Inflammatory macrophage (primary cell): ENCODE measurements at places on chromosomes 6 and 20.

GRCh38 chr6:53686355-53686940, 20.9 kb upstream of the KLHL31 start:
- no peak for DNase-seq

GRCh38 chr6:15254070-15254975, 8.5 kb downstream of the JARID2 start:
- peak; percentile 81 for DNase-seq

- DNase-seq: no peak
Observed at GRCh38 chr6:75199889-75200288, 6.0 kb downstream of the COL12A1 start.

DNA sequence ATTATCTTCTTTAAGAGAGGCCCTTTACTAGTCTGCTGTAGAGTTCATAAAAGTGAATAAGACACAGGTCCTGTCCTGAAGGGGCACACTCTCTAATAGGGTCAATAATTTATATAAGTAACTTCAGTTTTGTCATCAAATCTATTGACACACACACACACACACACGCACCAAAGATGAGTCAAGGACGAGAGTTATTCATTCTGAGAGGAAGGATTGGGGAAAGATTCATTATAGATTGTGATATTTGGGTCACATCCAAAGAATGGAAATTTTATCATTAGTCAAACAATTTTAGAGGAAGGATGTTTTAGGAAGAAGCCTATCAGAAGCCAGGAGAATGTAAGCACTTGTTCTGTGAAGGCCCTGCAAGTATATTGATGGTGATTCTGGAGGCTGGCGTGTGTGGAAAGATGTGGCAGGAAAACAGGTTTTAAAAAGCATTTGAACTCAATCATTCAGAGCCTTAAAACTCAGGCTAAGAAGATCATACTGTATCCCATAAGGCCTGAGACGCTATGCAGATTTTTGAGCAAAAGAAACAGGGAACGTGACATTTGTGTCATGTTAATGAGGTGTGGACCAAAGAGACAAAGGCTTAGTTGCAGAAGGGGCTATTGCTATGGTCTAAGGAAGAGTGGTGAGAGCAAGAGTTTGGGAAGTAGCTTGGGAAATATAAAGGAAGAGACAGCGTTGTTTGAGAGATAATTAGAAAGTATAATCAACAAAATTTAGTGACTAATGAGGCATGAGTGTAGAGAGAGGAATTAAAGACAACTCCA, 161.4 kb upstream of the PREP start:
- DNase-seq: no peak

DNA sequence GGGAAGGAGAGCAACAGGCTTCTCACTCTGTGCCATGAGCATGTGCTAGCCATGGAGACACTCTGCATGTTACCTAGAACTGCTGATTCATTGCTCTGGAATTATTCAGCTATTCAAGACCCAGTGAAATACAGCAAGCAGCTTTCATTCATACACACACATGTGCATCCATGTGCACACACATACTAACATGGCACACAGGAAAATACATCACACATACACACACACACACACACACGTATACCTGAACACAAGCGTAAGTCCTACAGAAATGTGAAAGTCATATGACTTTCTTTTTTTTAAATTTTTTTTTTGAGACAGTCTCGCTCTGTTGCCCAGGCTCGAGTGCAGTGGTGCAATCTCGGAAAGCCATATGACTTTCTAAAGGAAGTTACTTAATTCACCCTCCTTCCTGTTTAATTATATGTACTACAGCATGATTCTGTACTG, 108.2 kb upstream of the NFATC2 start:
- DNase-seq: peak; percentile 82

DNA sequence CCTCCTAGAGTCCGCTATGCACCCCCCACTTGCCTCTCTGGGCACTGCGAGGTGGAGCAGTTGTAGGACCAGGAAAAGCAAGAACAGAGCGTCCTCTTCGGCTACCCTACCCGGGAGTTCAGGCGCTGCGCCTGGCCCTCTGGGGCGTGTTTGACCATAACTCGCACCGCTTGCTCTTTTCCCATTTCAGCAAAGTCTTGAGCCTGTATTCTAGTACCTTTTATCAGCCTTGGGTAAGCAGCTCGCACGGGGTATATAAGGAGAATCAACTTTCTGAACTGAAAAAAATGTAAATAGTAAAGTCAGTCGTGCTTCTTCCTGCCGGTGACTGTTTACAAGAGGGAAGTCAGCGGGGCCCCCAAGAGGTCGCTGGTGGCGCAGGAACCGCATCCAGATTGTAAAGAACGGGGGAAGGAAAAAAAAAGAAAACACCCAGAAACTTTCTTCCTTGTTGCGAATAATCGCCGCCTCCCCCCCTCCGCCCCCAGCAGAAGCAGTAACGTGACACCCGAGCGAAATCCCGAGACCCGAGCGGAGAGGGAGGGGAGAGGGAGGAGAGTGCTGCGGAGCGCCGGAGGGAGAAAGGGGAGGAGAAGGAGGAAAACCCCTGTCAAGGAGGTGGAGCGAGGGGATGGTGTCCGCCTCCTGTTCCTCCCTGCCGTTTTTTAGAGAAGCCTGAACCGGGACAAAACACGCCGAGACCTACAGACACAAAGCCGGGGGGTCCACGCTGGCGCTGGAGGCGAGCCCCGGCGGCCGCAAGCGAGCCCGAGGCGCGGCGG, at the start of gene UST:
TSS of gene UST (plus strand) at position 668 of the 782 bp plus-strand sequence. CDS start 401 bp downstream, outside the sequence.
- DNase-seq: peak; percentile 56

DNA sequence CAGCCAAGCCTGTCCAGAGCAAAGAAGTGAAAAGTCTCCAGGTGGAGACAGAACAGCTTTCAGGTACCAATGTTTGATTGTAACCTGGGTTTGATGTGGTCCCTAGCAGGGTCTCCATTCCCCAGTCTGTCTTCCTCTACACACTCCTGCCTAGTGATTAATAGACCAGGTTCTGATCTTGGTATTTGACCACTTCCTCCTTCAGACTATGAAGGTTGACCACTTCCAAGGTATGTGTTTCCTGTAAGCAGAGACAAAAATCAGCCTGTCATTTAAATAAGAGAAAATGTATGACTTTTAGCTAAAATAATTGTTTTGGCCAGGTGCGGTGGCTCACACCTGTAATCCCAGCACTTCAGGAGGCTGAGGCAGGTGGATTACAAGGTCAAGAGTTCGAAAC, 41.8 kb upstream of the TOP1 start:
- no peak for DNase-seq

- DNase-seq: no peak
Observed at GRCh38 chr6:43075670-43076463, at the start of gene PTK7. Gene PTK7, plus strand, starts transcription at chr6:43076314. Its CDS starts 175 bp downstream, at chr6:43076489.

DNA sequence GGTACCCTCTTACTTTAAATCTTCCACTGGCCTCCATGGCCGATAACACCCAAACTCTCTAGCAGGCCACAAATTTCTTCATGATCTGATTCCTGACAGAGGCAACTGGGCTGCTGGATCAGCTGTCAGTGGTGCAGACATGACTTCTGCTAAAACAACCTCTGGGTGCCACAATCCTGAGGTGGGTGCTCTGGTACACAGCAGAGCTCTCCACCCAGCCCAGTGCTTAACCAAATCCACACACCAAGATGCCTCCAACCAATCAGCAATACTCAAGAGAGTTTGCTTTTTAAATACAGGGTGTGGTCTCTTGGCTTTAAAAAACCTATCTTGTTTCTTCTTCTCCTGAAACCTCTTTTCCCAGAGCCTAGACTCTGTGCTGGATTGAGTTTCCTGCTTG, 126.6 kb upstream of the SPACA1 start:
- no peak for DNase-seq

GRCh38 chr6:78598966-78599365, 268.4 kb upstream of the IRAK1BP1 start:
- no peak for DNase-seq

DNA sequence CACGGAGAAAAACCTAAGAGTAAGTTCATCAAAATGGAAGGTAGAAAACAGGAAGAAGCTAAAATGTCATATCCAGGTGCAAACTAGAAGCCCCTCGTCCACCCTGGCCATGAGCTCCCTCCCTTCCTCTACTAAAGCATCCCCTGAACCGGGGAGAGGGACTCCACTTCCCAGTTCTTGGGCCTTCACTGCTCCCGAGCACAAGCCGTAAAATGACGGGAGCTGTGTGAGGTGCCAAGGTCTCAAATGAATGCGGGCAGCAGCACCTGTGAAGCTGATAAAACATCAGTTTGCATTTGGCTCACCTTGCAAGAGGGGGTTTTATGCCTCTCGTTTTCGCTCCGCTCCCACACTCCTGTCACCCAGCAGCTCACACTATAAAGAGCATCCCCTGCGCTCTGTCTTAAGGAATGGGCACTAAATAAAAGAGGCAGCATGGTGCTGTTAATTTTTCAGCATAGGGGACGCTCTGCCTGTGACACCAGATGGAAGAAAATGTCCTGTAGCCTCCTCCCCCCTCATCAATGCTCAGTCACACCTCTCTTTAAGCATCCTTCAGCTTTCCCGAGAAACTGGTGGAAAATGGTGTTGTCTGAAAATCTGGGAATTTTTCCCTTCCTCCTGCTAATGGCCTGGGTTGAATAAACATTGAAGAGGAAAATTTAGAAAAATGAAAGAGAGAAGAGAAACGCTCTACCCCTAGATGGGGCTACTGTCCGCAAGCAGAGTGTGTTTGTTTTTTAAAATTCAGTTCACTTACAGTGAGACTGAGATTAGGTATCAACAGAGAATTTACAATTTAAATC, 563.0 kb upstream of the AGPAT4 start:
- no peak for DNase-seq

DNA sequence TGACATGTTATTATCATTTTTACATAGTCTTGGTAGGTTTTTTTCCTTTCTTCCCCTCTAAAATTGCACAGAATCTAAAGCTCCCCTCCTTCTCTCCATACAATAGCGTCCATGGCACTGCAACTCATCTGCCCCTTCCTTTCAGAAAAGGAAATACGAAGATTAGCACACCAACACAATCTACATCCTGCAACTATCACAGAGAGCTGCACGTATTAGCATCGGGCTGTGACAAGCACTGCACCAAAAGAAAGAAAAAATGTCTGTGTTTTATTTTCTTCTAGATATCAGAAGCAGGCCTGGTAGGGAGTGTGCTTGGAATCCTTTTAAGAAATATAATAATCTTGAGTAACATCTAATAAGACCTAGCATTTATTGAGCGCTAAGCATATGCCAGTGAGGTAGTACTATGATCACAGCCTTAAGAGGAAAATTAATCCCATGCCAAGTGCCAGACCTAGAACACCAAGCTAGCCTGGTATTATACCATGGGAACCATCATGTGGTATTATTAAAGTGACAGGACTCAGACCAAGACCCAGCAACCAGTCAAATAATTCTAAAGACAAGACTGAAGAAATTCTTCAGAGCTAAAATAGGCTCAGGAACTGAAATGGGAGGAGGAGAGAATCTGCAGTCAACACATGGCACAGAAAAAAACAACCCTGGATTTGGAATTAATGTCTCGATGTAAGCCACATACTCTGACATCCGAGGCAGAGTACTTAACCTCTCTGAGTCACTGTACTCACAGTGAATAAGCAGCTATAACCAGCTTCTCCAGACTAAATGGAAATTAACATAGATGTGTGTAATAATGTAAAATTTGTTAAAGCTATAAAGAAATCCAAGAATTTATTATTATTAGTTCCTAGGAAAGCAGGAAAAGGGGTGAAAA, 124.3 kb downstream of the IPCEF1 start:
- DNase-seq: no peak

DNA sequence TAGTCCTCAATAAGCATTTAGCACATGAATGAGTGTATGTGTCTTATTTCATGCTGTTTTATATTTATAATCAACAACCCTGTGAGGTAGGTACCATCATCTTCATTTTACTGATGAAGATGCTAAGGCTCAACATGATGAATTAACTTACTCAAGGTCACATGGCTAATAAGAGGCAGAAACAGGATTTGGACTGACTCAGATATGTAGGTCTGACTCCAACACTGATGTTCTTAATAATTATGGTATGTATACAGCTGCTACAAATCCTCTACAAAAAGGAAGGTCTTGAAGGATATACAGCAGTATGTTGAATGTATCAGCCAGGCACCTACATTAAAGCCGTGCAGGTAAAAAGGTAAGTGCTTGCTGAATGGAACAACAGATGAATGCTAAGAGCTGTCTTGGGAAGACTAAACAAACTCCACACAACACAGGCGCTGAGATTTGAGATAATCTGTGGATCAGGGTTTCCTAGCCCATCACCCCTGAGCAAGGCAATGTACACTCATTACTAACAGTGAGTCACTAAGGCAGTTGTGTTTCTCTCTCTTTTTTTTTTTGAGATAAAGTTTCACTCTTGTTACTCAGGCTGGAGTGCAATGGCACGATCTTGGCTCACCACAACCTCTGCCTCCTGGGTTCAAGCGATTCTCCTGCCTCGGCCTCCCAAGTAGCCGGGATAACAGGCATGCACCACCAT, 31.9 kb downstream of the TTI1 start:
- DNase-seq: no peak

GRCh38 chr20:60057123-60057865, 99.1 kb downstream of the CDH26 start:
- peak; percentile 82 for DNase-seq

GRCh38 chr20:45893831-45894230, 2.7 kb downstream of the CTSA start:
- DNase-seq: no peak

DNA sequence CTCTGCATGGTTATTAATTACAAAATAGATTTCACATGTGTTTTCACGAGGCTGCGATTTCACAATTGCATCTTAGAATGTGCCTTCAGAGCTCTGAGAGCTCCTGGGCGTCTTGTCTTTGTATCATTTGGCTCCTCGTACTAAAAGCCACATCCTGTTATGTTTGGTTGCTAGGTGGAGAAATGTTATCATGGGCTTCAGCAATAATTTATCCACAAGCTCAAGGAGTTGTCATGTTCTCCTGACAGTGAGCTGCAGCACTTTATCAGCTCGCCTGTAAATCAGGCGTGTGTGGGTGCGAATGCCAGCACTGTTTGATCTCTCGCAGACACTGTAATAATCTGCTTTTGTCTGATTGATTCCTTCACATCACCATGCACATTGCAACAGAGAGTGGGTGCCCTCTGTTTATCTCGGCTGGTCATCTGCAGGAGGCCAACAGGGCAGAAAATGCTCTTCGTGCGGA, 218.6 kb upstream of the ZFP64 start:
- peak; percentile 70 for DNase-seq

DNA sequence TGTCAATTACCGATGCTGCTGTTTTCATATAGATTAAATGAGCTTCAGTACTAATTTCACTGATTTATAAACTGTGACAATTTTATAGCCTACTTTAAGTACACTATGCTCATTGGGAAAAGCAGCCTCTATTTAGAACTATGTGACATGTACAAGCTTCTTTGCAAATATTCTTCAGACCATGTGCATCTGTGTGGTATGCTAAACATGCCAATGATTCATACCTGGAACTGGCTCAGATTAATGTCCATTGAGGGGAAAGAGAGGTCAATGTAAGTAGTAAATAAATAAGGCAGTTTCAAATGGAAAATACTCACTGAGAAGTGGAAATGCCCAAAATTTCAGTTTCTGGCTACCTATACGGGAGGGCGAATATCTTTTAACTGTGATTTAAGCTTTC, 777.7 kb downstream of the C6orf118 start:
- no peak for DNase-seq

DNA sequence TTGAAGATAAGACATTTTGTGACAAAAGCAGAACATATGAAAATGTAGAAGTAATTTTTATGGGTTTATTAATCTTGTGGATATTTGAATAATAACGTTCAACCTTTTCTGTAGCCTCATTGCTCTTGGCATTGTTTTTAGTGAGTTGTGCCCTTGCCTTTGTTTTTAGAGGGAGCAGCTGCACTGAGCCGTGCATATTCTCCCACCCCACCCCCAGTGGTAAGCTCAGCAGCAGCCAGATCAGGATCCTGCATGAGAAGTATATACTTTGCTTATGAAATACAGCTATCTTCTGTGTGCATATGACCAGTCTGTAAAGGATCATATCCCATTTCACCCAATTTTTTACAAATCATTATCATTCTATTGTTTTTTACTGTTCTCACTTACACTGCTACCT, 184.2 kb downstream of the COL9A1 start:
- DNase-seq: no peak
